ENCODE measurements at places on chromosomes 5 and 9.

DNA sequence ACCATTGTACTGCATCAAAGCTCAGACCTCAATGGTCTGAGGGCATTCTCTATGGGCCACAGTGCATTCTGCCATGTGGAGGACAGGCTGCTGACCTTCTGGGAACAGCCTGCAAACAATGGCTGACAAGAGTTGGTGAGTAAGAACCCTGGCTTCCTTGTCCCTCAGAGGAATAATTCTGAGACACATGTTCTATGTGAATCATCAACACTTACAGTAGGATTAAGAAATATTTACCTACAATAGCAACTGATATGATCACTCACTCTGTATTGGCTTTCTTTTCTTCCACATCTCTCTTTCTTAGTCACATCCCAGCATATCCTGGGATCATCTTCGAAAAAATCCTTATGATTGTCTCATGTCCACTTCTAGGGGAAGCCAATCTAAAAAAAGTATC lies 306.5 kb upstream of the ITGA1 start:
- DNase-seq, result no peak

- DNase-seq, result peak; percentile 83
These were observed 30.9 kb downstream of the RHOBTB3 start for GRCh38 chr5:95761771-95762651.

- DNase-seq, result no peak
These were observed 2.4 kb upstream of the ARSI start for GRCh38 chr5:150305095-150305494.

GRCh38 chr9:102405218-102405867 lies 589.8 kb upstream of the CYLC2 start:
- no peak for DNase-seq

DNA sequence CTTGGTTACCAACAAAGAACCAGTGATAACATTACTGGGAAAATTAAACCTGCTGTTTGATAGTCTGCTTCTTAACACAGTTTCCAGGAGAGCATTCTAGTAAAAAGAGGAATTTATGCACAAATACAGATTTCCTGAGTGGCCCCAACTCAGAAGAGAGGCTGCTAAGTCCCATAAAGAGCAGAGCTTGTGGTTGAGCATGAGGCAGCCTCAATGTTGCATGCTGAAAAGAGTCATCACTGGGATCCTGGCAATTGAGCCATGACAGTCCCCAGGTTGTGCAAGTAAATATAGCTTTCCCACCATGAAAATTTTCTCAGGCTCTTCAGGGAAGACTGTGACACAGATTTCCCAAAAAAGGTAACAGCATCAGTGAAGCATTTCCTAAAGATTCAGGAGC lies 47.5 kb upstream of the ADRB2 start:
- no peak for DNase-seq

DNA sequence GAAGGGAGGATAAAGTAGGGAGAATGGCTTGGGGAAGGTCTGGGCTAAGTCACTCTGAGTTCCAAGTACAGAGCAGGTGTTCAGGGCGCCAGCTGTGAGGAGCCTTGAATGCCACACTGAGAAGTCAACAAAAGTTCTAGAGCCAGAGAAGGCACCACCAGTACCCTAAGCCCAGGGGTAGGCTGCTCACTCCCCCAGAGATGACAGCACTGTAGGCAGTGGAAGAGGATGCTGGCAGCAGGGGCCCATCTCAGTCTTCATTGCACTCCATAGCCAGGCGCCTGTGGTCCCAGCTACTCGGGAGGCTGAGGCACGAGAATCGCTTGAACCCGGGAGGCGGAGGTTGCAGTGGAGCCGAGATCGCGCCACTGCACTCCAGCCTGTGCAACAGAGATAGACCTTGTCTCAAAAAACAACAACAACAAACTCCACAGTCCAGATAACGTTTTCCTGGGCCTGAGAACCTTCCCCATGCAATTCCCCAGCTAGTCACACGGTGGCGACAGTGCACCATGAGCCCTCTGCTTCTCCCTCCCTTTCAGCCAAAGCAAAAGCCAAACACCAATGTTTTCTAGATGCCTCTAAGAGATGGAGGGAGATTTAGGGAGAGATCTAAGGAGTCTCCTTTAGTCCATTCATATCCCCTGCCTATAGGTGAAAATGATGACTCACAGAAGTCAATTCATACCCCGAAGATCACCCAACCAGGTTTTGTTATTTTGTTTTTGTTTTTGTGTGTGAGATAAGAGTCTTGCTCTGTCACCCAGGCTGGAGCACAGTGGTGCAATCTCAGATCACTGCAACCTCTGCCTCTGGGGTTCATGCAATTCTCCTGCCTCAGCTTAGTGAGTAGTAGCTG lies 19.8 kb upstream of the NSD1 start:
- peak; percentile 68 for DNase-seq
